IMR-90 (cell line): ENCODE measurements at places on chromosomes 11 and 22.

DNA sequence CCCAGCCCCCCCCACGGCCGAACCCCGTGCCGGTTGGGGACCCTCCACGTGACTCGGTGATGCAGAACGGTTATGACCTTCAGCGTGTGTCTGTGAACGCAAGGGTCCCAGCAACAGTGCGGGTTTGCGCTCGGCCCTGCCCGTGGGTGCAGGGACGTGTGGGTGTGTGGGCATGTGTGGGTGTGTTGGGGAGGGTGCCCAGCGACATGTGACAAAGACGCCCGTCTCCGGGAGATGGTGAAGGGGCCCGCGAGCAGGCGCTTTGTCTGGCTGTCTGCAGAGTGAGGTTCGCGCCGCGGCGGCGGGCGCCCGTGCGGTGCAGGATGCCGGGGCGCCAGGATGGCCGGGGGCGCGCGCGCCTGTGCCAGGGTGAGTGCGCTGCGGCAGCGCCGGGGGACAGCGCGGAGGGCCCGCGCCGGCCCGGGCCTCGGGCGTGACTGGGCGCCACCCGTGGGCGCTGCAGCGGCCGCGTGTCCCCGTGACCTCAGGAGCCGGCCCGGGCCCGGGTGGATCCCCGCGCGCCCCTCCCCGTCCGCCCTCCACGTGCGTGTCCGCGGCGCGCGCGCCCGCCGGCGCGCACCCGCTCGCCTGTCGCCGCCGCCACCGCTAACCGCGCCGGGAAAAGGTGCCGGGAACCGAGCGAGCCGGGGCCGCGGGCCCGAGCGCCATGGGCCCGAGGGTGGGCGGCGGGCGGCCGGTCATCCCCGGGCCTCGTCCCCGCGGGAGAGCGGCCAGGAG is at the start of gene LRFN4:
Gene LRFN4, plus strand, starts transcription at position 569 of the 738 bp plus-strand sequence. CDS start 681 bp downstream, outside the sequence.
- DNase-seq = no peak

GRCh38 chr22:25876871-25877270 is 134.9 kb downstream of the MYO18B start:
- no peak for DNase-seq

- no peak for DNase-seq
Measured at GRCh38 chr11:37411289-37411688, 813.3 kb upstream of the RAG2 start.

DNA sequence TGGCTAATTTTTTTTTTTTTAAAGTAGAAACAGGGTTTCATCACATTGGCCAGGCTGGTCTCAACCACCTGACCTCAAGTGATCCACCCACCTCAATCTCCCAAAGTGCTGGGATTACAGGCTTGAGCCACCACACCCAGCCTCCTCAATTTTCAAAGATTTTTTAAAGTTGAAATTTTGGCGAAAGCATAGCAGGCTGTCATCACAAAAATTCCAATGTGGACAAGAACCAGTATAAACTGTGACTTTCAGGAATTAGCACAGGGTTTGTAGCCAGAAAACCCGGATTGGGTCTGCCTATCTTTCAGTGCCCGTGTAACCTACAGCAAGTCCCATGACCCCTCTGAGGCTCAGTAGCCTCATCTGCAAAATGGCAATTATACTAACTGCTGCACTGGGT is 80.2 kb downstream of the SGSM3 start:
- DNase-seq = no peak

GRCh38 chr22:30884211-30885000 is 84.2 kb downstream of the MORC2 start:
- DNase-seq = no peak
